ENCODE measurements at places on chromosomes 6 and 20.

GRCh38 chr6:41072836-41073202 lies at the start of gene NFYA:
Gene NFYA, plus strand, starts transcription at chr6:41072974. Its CDS starts 6,116 bp downstream, at chr6:41079090.
- DNase-seq: peak; percentile 99

DNA sequence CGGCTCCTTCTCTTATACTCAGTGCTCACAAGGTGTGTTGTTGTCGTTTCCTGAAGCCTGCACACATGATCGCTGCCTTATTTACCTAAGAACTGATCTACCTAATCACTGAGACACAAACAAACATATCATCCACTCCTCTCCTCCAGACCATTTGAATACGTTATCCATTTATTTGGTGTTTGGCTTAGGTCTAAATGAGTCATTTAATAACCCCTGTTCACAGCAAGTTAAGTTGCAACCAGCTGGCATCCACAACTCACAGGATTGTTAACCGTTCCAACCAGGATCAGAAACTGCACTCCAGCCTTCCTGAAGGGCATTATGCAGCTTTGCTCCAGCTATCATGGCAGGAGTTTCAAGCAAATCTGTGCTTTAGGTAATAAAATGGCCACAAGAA lies 511.1 kb upstream of the MAP3K7 start:
- no peak for DNase-seq

- no peak for DNase-seq
Observed at GRCh38 chr20:13819885-13820645, 35.2 kb downstream of the NDUFAF5 start.

- no peak for DNase-seq
Observed at GRCh38 chr20:63808964-63809674, 21.9 kb downstream of the ZBTB46 start.

DNA sequence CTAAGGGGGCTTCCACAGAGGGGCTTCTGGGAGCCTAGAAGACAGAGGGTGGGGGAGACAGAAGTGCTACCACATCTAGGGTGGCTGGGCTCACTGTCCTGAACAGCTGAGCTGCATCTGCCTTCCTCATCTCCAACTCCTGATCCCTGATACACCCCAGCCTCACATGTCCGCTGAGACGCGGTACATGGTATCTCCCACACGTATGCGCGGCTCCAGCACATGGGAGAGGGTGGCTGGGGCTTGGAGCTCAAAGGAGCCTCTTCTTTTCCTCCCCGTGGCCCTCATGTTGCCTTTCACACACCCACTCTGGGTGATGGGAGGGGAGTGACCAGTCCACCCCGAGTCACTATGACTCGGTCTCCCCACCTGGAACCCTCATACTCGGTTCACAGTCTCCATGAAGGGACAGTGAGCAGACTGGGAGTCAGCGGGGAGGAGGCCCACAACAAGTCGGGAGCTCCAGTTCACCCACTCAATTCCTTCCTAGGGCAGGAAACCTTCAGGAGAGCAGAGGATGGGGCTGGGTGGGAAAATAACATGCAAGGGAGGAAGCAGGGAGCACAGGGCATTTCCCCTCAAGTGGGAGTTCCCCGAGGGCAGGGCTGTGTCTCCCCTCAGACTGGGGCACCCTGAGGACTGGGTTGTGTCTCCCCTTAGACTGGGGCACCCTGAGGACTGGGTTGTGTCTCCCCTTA lies 61.7 kb downstream of the MRPL14 start:
- no peak for DNase-seq
